Eye (tissue), 1 donor: ENCODE measurements at places on chromosomes 4 and X.

DNA sequence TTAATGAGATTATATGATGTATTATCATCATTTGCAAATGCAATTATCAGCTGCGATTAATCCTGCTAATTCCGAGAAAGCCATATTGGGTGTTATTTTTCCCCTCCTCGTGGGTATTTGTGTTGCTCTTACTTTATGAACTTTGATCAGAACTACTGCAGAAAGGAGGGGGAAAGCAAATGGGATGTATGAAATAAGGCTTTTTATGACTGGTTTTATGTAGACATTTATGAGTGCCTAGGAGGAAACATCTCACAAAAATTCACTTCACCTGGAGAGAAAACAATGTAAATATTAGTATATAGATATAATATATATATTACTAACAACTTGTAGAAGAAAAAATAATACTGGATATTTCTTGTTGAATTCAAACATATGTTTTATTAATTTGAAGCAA is 214.4 kb downstream of the TEX13A start:
- DNase-seq: no peak

- DNase-seq: peak; percentile 40
These were observed 6.4 kb downstream of the PPEF2 start for GRCh38 chr4:75895744-75896314.

DNA sequence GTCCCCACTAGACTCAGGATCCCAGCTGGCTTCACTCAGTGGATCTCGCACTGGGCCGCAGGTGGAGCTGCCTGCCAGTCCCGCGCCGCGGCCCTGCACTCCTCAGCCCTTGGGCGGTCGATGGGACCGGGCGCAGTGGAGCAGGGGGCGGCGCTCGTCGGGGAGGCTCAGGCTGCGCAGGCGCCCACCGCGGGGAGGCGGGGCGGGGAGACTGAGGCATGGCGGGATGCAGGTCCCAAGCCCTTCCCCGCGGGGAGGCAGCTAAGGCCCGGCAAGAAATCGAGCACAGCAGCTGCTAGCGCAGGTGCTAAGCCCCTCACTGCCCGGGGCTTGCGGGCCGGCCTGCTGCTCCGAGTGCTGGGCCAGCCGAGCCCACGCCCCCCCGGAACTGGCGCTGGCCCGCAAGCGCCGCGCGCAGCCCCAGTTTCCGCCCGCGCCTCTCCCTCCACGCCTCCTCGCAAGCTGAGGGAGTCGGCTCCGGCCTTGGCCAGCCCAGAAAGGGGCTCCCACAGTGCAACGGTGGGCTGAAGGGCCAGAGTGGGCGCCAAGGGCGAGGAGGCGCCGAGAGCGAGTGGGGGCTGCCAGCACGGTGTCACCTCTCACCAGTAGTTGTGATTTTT is 1038.0 kb downstream of the PCDH19 start:
- DNase-seq: no peak

- no peak for DNase-seq
These were observed 86.5 kb downstream of the DRD5 start for GRCh38 chr4:9867751-9868425.

- DNase-seq: peak; percentile 47
These were observed 8.9 kb upstream of the HTRA3 start for GRCh38 chr4:8260656-8261111.

GRCh38 chr4:101103381-101104142 is 243.8 kb downstream of the PPP3CA start:
- DNase-seq: peak; percentile 18

- DNase-seq: no peak
These were observed 153.3 kb downstream of the LDB2 start for GRCh38 chr4:16745009-16745635.
